ENCODE measurements at places on chromosomes 2 and 18.

DNA sequence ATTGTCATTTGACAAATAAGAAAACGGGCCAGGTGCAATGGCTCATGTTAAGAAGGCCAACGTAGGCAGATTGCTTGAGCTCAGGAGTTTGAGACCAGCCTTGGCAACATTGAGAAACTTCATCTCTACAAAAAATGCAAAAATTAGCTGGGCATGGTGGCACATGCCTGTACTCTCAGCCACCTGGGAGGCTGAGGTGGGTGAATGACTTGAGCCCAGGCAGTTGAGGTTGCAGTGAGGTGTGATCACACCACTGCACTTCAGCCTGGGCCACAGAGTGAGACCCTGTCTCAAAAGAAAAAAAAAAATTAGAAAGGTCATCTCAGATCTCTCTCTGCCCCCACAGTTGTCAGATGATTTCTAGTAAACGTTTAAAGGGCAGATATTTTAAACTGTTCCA, 4.4 kb downstream of the SESTD1 start:
- DNase-seq: no peak

- no peak for DNase-seq
Observed at GRCh38 chr2:80242355-80242910, 62.1 kb downstream of the LRRTM1 start.

- no peak for DNase-seq
Observed at GRCh38 chr2:47293976-47294375, 109.0 kb upstream of the MSH2 start.

- no peak for DNase-seq
Observed at GRCh38 chr2:118945881-118946280, 3.9 kb downstream of the MARCO start.

DNA sequence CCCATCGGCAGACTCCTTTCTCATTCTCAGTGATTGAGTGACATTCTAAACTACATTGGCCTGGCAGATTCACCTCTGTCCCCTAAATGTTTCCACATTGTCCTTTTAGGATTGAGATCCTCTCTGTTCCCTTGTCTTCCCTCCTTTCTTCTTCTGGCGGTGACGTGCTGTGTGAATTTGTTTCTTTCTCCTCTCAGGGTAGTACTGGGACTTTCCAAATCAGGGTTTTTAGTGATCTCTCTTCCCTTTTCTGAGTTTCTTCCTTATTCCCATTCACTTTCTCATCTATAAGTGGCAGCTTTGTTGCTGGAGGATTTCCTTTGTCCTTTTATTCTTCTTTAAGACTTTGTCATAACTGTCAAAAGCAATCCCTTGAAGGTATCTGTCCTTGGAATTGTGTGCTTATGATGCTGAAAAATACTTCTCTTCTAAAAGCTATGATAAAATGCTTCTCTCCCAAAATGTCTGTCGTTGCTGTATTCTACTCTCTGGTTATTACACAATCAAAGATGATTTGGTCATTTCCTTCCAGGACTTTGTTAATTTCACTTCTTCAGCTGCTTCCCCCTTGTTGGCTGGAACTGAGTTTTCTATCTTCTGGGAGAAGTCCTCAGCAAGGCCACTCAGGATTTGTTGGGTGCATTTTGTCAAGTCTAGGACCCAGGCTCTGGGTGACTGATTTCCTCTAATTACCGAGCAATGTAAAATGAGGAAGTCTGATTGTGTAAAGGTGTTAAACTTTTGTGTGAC, 4.9 kb upstream of the IL1B start:
- DNase-seq: no peak

DNA sequence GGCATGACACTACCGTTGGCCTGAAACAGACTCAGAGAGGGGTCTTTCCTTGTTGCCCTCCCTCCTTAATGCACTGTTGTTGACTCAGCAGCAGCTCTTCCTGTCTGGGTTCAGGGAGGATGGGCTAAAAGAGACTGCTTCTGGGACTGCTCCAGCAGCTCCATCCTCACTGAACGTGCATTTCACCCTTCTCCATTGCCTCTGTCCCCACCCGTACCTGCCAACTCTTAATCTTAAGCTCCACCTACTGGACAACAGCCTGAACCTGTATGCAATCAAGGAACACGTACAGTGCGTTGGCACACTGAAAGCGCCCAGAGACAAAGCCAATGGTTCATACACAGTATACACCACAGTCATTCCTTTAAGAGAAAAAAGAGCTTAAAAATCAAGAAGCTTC, 230.8 kb upstream of the RAB6C start:
- DNase-seq: no peak

DNA sequence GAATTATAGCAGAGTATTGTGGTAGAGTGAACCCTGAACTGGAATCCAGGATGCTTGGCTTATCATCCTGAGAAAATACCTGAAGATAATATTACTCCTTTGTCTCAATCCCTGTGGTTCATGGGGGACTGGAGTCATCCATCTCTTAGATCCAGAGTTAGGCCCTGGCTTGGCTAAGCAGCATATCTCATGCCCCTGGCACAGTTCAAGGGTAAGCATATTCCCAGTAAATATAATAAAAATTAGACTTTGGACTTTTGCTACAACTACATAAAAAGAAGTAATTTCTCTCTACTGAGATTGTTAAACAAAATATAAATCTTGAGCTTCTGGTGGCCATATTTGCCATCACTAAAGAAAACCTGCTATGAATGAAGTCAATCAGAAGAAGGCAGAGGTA, 47.7 kb upstream of the STK39 start:
- no peak for DNase-seq

GRCh38 chr2:131041402-131042147, 51.7 kb downstream of the FAM168B start:
- no peak for DNase-seq

DNA sequence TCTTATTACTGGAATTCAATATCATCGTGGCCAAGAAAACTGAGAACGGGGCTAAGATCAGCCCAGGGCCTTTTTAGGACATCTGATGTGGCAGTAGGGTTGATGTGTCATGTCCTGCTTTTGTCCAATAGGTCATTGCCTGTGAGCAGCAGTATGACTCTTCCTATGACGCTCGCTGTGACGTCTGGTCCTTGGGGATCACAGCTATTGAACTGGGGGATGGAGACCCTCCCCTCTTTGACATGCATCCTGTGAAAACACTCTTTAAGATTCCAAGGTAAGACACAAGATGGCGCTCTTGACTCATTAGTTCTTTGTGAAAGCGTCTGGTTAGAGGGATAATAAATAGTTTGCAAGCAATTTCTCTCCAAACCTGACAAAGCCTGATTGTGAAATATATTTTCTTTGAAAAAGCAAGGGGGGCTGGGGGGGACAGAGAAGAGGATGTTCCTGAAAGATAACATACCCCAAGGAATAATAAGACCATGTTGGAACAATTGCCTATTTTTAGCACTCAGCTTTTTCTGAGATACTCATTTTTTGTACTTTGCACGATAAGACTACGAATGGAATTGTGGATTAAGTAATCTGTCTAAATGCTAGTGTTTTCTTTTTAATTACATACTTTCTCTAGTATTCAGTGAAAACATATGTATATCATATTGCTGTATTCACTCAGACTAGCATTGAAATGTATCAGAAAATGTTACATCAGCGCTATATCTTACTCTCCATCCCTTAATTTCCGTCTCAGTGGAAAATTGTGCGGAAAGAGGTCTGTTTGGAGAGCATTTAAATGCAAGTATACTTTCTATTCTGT, 58.1 kb downstream of the MYO3B start:
- no peak for DNase-seq

GRCh38 chr2:62784341-62784740, 78.8 kb downstream of the EHBP1 start:
- DNase-seq: no peak

DNA sequence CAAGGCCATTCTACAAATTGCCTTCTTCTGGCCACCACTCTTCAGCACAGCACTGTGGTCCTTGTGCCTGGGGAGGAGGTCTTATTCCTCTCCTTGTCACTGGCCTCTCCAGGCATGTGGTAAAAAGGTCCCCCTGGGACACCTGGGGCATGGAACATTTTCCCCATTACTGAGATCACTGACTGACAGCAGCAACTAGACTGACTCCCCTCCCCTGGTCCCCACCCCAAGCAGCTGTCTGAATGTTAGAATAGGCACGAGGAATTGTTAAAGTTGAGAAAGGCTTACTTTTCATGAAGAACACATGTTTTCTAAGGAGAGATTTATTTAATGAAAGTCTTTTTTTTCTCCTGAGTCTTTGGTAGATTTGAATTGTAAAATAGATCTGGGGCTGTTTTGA, 39.5 kb upstream of the RTN4 start:
- no peak for DNase-seq

GRCh38 chr2:47521666-47522285, 118.8 kb downstream of the MSH2 start:
- no peak for DNase-seq

GRCh38 chr2:43676322-43677050, at the start of gene C1GALT1C1L:
TSS of gene C1GALT1C1L (minus strand) at chr2:43676429. CDS start at chr2:43676322, 107 bp downstream.
- DNase-seq: no peak

- no peak for DNase-seq
Observed at GRCh38 chr18:27861539-27861938, 315.4 kb downstream of the CDH2 start.

- no peak for DNase-seq
Observed at GRCh38 chr18:13235981-13236380, 17.4 kb downstream of the LDLRAD4 start.

DNA sequence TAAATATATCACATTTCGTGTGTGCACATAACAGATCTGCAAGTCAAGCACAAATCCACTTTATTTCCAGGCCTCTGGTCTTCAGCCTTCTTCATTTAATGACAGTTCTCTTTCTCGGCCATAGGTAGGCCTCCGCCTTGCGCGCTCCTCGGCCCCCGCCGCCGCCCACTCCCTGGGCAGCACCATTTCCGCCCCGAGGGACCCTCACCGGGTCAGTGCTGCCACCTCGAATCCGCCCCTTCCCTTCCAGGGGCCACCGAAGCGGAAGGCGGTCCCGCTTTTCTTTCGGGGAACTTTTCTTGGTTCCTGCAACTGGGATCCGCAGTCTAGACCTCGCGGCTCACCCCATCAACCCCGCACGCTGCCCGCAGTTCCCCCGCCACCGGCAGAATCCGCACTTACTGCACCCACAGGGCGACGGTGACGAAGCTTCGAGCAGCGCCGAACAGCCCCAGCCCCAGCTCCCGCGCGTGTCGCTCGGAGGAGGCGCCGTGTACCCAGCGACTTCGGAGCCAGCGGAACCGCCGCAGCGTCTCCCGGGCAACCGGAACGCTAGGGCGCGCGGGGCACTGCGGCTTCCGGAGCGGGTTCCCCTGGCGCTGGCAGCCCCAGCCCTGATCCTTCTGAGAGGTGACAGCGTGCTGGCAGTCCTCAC, at the start of gene CDKL4:
TSS of gene CDKL4 (minus strand) at position 502 of the 655 bp plus-strand sequence.
- no peak for DNase-seq

GRCh38 chr2:216108310-216108966, 710 bp upstream of the XRCC5 start:
- no peak for DNase-seq

GRCh38 chr2:172214252-172214651, 111.6 kb upstream of the DLX2 start:
- DNase-seq: no peak

DNA sequence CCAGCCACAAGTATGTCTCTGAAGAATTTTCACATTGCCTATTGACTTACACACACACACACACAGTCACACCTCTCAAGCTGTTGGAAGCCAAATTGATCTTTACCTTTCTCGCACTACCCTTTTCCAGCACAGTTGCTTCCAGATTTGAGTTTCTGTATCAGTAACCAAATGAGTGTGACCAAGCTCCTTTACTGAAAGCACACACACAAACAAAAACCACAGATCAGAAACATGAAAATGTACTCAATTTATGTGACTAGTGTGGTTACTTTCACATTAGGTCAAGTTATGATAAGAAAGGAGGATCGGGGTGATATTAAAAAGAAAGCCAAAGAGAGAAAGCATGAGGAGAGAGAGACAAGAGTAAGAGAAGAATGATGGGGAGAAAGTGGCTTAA, 993.9 kb upstream of the POU3F3 start:
- no peak for DNase-seq

DNA sequence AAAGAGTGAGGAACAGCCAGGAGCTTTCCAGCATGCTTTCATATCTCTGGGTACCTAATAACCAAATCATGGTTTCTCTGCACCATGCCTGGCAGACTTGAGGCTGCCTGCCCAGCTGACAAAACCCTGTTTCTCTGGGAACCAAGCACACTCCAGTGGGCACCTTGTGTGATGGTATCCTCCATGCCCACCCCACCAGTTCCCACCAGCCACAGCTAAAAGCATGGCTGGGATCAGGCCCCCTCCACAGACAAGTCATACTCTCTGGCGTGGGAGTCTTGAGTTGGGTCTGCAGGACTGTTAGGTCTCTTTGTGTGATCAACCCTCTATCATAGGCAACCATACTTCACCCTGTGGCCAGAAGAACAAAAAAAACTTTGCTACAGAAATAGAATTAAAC, 56.0 kb downstream of the TMEM163 start:
- DNase-seq: no peak

- DNase-seq: no peak
Observed at GRCh38 chr2:109205447-109205846, 76.4 kb downstream of the SH3RF3 start.

GRCh38 chr2:164694275-164694695, 73.0 kb upstream of the GRB14 start:
- no peak for DNase-seq

DNA sequence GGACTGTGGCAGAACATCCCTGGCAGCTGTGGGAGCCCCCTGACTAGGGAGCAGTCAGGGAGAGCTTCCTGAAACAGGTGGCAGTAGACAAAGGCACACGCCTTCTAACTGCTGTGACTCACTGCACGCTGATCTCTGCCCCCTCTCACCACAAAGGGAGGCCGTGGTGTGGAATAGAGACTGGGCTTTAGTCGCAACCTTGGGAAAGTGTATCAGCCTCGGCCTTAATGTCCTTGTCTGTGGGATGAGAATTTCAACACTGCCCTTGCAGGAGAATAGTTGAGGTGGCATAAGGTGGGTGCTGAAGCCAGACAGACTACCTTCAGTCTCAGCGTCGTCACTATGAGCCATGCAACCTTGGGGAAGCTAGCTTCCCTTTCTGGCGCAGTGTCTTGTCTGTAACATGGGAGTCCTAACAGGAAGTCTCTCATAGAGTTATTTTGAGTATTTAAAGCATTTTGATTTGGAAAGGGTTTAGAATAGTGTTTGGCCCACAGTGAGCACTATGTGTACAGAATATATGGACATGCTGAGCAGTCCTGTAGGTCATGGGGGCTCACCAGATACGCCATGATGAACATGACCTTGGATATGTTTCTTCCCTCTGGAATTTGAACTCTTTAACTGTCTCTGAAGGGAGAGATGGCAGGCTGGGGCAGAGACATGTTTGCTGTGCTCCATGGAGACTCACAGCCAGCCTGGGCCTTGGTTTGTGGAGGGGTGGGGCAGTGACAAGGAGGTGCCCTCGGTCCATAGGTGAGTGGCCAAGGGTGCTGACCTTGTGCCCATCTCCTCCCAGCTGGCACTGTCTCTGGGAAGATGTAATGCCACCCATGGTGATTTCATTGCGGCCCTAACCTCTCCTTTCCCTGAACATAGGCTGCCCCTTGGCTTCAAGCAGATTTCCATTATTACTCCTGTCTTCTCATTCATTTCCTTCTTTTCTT, 29.5 kb upstream of the SMAD7 start:
- no peak for DNase-seq

DNA sequence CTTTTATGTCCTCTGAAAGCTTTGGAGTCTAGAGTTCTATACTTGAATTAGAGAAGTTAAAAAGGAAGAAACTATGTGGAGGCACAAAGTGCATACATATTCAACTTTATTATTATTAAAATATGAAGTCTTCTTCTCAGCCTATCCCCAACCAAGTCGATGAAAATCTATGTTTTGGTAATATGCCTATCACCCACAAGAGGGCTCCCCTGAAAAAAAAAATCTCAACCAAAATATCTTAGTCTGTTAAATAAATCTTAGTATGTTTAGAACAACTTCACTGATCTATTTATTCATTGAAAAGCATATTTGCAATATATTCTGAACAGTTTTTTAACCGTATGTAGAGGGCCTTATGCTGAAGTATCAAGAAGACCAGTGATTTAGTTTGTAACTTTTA, 804.5 kb downstream of the TDRD15 start:
- DNase-seq: no peak

Data from stimulated activated CD8-positive, alpha-beta memory T cell treated with anti-CD3 and anti-CD28 coated beads, Interleukin-4, amount 100 ng/mL, for 1 hour (primary cell).